ENCODE measurements at places on chromosomes 2 and 18.
A peak's percentile ranks its signal among the peaks of the same experiment; 100 is the strongest.

- no peak for DNase-seq
Observed at GRCh38 chr18:48672671-48673340, 134.0 kb downstream of the CTIF start.

- peak; percentile 48 for DNase-seq
Observed at GRCh38 chr18:62586151-62586774, 63.4 kb downstream of the ZCCHC2 start.

DNA sequence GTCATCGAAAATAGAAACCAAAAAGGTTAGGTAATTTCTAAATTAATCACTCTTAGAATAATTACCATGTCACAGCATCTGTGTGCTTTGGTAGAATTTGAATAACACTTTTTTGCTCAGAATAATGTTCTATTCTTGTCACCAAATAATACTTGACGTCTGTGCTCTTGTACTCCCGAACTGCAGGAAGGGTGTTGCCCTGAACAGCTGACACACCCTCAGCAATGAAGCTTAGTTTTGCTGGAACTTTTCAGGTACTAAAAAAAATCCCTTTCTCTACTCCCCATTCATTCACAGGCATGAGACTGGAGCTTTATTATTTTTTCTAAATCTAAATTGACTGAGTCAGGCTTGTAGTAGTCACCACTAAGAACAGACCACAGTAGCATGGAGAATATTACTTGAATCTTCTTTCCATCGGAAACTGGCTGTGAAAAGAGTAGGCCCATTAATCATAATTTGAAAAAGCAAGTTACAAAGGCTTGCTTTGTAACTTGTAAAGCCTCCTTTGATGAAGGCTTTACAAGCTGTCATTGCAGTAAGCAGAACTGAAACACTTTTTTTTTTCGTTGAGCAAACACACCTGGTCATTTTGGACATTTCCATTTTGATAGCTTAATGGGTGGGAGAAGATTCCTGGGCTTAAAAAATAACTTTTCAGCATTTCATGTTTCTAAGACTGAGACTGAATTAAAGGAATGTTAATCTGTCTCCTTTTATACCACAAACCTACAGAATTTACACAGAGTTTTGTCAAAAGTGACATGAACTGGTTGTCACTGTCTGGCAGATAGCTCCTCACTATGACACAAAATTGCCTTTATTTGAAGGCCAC is 70.3 kb upstream of the PELI1 start:
- no peak for DNase-seq

DNA sequence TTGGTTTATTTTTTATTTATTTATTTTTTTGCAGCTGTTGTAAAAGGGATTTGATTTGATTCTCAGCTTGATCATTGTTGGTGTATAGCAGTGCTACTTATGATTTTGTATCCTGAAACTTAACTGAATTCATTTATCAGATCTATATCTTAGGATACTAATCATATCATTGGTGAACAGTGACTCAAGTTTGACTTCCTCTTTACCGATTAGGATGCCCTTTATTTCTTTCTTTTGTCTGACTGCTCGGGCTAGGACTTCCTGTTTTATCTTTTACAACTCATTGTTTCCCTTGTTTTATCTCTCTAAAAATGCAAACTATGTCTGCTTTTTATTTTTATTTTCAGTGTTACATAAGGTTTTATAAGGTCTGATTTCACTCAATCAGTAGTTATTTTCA is 23.6 kb downstream of the SP100 start:
- no peak for DNase-seq

DNA sequence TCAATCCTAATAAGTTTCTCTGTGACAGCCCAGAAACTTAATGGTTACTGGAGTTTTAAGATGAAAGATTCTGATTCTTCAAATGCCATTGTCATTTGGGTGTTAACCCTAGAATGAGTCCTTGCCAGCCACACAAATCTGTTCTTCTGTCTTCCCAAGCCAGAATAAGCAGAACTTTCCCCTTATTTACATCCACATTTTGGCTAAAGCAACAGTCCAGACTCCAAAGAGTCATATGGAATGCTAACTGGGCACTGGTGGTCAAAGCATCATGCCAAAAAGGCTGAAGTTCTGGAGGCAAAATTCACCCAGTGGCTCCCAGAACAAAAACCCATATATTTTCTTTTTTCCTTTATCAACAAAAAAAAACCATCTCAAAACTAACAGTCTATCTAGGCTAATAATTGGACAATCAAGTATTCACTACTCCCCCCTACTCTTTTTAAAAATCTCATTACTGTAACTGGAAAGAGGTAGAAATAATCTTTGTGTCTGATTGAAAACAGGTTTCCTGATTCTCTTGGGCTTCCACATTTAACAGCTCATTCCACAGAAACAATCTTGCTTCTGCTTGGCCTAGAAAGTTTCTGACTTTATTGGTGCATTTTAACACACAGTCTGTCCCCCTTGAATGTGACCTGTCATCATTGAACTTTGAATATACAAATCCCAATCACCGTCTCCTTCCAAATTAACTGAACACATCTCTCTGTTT is 89.6 kb upstream of the SETBP1 start:
- DNase-seq = no peak

DNA sequence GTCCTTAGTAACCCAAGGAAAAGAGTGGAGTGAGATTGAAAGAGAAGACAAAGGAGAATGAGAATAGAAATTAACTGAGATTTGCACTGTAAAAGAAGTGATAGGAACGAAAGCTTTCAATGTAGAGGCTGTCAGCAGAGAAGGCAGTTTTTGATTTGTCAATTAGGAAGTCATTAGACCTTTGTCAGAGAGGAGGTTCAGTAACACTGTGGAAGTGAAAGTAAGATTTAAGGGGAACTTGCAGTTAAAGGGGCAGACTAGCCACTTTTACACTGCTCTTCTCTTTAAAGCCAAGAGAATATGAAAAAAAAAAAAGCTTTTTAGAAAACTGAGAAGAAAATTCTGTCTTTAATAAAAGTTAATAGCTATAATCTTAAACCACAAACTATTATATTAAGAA is 11.5 kb upstream of the KYNU start:
- DNase-seq = no peak

DNA sequence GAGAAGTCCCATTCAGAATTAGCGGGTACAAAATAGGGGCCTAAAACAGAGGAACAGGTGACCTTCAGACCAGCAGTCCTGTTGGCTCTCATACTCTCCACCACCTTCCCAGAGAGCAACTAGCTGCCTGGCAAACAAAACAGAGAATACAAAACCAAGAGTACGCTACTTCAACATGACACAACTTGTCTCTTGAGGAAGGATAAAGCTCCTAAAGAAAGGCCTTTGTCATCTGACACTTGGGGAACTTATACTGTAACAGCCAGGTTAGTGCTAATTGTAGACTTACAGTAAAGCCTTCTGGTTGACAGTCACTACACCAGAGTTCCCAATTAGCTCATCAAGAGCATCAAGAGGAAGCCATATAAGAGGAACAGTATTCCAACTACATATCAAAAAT is 282.1 kb upstream of the NT5C1B start:
- DNase-seq = no peak

GRCh38 chr18:72542984-72543356 is 1.2 kb downstream of the CBLN2 start:
- no peak for DNase-seq

- no peak for DNase-seq
Observed at GRCh38 chr2:53786352-53786704, 425 bp downstream of the ASB3 start.

- no peak for DNase-seq
Observed at GRCh38 chr2:73101626-73102256, 11.0 kb downstream of the RAB11FIP5 start.

GRCh38 chr18:10465174-10465939 is 10.9 kb downstream of the APCDD1 start:
- no peak for DNase-seq

- DNase-seq = no peak
Observed at GRCh38 chr2:8219631-8220355, 462.1 kb upstream of the ID2 start.

GRCh38 chr2:148745151-148745851 is 100.8 kb downstream of the EPC2 start:
- no peak for DNase-seq

DNA sequence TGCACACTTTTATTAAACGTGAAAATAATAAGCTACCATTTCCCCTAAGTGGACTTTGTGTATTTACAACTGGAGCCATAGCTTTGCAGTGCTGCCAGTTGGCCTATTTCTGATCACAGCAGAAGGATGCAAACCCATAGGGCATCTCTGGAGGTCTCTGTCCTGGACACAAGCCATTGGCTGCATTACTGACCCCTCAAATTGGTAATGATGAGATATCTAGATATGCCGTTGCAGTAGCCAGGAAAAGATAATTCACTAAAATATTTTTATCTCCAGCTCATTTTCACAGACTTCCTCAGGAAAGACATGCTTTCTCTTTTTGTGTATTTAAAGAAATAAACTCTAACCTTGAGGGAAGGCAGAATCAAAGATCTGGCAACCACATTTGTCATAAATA is 182.5 kb downstream of the TDRD15 start:
- no peak for DNase-seq

- DNase-seq = no peak
Observed at GRCh38 chr2:16546128-16546754, 119.4 kb downstream of the CYRIA start.

DNA sequence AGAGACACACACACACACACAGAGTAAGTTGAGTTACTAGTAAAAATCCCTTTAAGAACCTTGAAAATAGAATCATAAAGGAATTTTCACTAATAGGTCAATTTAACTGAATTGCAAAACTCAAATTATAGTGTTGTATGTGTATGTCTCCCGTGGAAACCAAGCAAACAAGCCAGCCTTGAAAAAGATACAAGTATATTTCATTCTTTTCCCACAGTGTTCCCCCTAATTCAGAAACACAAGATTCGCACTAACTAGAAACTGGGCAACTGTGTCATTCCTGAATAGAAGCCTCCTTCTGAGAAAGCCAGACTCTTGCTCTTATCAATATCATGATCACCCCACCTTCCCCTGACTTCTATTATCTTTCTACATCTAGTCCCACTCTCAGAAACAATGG is 229.5 kb downstream of the PIEZO2 start:
- DNase-seq = no peak

- DNase-seq = no peak
Observed at GRCh38 chr2:72338076-72338475, 190.4 kb upstream of the CYP26B1 start.

GRCh38 chr2:219637842-219638185 is 10.4 kb downstream of the SLC4A3 start:
- no peak for DNase-seq

DNA sequence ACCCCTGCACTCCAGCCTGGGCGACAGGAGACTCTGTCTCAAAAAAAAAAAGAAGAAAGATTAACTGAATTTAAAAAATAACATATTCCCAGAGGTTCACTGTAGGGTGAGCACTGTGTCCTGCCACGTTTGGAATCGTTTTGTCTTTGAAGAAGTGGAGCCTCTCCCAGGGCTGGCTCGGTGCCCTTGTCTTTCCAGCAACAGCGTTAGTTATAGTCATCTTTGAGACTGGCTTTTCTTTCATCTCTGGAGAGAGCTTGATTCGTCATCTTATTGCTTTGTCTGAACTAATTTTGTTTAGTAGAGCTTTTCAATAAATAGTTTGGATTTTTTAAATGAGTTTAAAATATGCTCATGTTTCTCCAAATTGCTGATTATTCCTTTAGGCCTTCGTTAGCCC is 50.5 kb downstream of the IMPA2 start:
- DNase-seq = no peak

GRCh38 chr2:30172627-30173026 is 25.8 kb downstream of the YPEL5 start:
- no peak for DNase-seq

GRCh38 chr2:230787101-230787500 is 74.5 kb downstream of the CAB39 start:
- no peak for DNase-seq

- DNase-seq = no peak
Observed at GRCh38 chr2:8872821-8873432, 35.5 kb upstream of the KIDINS220 start.

DNA sequence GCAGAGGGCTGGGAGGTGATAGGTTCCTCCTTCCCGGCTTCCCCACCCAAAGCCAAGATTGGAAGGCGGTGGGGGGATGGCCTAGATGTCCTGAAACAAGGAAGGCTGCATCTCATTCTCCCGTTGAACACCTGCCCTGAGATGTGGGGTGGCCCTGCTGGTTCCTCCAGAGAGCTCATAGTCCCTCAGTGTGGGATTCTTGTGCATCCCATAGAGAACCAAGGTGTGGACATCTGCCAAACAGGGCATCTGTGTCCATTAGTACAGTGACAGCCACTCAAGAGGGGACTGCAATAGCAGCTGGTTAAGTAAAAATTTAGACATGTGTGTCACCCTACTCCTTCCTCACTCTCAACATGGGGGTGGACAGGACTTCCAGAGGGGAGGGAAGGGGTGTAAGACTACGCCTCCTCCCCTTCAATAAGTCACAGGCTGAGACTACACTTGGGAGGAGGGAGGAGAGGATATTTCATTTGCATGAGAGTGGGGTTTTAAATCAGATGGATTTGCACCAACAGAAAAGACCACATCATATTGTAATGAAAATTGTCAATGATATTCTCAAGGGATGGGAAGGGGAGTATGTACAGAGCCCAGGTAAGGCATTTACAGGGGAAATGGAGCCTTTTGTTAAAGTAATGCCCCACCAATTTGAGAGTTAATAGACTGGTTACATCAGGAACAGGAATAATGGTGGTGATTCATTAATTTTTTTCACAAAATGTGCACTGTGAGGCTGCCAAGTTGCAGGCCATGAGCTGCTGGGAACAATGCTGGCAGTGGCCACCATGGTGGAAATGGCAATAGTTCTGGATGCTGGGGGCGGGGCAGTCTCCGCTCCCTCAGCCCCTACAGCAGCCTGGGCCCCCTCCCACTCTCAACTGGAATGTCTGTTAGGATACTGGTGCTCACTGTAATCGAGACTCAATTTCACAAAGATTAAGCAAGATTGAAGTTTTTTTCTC is 80.6 kb downstream of the TEX51 start:
- DNase-seq = peak; percentile 10

GRCh38 chr2:24721470-24721869 is 71.7 kb downstream of the PTRHD1 start:
- DNase-seq = peak; percentile 92

GRCh38 chr2:40242315-40242714 is 209.6 kb downstream of the SLC8A1 start:
- no peak for DNase-seq

- DNase-seq = no peak
Observed at GRCh38 chr2:65071499-65072180, 15.4 kb downstream of the CEP68 start.

DNA sequence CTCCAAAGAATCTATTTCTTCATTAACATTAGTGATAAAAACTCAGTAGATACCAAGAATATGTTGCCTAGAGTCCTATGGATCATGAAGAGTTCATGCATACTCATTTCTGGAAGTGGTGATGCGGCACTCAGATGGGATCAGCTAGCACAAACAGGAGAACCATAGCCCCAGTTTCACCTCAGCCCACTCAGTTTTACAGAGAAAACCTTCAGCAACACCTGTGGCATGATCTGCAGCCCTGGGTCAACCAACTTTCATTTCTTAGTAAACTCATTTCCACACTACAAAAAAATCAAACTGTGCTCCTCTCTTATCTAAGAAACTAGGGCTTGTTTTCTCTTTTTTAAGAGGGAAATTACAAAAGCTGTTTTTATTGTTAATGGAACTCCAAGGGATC is 569.4 kb downstream of the CCDC85A start:
- DNase-seq = no peak

- DNase-seq = no peak
Observed at GRCh38 chr2:163665051-163665450, 70.8 kb downstream of the FIGN start.

Data from anterior cingulate cortex (tissue), 58 donors.